HT-29 (cell line): ENCODE measurements at places on chromosomes 5 and 9. TPM values are rescaled to one million over a fixed set of nuclear protein-coding genes. Genes with fewer than 3 reads are reported as not detected.

DNA sequence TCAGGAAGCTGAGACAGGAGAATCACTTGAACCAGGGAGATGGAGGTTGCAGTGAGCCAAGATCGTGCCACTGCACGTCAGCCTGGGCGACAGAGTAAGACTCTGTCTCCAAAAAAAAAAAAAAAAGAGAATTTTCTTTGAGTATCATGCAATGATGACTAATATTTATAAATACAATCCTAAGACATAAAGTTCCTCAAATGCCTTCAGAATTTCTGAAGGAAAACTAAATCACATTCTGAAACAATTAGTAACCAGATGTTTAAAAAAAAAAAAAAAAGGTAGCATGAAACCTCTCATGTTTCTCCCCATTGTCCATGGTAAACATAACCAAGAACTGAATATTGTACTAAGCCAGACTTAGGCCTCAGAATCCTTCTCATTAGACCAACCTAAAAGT, 23.1 kb downstream of the MLLT3 start:
- DNase-seq = no peak

DNA sequence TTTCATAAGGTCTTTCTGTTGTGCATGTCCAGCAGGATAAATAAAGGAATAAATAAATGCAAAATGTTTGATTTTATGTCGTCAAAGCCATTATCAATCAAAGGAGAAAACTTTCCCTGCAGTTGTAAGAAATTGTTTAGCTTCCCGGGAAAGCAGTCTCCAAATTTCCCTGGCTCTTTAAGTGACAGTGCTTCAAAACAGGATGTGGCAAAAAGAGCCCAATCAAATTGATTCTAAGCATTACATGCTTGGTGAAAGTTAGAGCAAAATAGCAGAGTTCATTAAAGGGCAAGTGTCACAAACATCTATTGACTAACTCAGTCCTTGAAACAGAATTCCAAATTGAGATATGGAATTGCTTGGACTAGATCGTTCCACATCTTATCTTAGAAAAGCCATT, 704.1 kb downstream of the PRELID2 start:
- DNase-seq = no peak

DNA sequence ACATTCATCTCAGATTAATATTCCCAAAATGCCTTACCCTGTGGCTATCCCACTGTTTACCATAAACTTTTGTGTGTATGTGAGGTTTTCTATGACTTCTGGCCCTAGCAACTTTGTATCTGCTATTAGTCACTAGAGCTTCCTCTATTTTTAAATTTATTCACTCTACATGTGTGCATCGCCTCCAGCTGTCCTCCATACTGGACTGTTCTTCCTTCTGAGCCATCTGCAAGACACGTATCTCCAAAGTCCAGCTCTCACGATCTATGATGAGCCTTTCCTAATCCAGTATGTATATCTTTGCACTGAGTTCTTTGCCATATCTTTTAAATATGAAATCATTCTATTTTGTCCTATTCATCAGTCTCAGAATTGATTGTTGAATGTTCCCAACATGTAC, 1.7 kb upstream of the GNG10 start:
- DNase-seq = no peak

GRCh38 chr9:131610231-131610761, 65.0 kb downstream of the PRRT1B start:
- DNase-seq = no peak

- no peak for DNase-seq
Measured at GRCh38 chr5:106587-106986, 14.6 kb downstream of the PLEKHG4B start.

DNA sequence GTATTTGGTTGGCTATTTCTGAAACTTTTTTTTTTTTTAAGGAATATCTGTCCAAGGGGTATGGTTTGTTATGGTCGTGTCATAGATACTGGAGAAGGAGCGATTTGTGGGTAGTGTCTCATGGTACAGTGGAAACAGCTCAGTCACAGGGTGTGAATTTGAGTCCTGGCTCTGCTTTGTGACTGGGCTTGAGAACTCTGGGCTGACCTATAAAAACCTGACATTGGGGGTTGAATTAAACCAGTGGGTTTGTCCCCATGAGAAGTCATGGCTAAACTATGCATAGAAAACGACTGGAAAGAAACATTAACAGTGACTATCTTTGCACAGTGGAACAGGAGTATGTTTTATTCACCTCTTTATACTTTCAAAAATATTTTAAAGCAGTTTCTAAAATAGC, 54.7 kb downstream of the MACROH2A1 start:
- DNase-seq = no peak

DNA sequence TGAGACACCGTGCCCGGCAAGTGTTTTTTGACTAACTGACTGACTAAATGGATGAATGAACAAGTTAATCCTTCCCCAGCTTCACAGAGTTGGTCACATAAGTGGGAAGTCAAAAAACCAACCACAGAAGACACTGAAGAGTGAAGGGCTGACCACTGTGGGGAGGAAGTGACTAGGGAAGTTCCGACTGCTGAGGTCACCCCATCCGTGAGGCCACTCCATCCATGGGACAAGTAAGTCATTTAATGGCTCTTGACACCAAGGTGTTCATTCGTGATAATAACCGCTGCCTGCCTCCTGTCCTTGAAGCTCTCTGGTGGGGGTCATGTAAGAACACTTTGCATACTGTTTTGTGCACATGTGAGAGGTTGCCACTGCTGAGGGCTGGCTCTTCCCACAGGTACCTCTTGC, 22.2 kb upstream of the CXCL14 start:
- no peak for DNase-seq

GRCh38 chr5:94621763-94622162, 3.3 kb downstream of the SLF1 start:
- no peak for DNase-seq

- DNase-seq = no peak
Measured at GRCh38 chr5:167778228-167778627, 513.2 kb upstream of the WWC1 start.

- DNase-seq = no peak
Measured at GRCh38 chr9:12916042-12916441, 141.2 kb downstream of the LURAP1L start.

Gene TAF11L7
- total RNA-seq = not detected in 2 replicates

Gene CCDC183
- total RNA-seq = 9.0 and 10.4 TPM in 2 replicates

Gene SELENOP
- 0.16 and 0.18 TPM in 2 replicates for total RNA-seq

Gene FOXD4L5
- 0.05 TPM in 1 of 2 replicates, not detected in the other for total RNA-seq

Gene HBEGF
- total RNA-seq = 40.9 and 46.3 TPM in 2 replicates

Gene MIER3
- 8.6 and 15.2 TPM in 2 replicates for total RNA-seq

Gene LCN12
- total RNA-seq = 0.58 and 0.94 TPM in 2 replicates
